ENCODE measurements at places on chromosomes 4 and X.

GRCh38 chr4:105305019-105305836 lies 158.6 kb downstream of the TET2 start:
- no peak for DNase-seq

DNA sequence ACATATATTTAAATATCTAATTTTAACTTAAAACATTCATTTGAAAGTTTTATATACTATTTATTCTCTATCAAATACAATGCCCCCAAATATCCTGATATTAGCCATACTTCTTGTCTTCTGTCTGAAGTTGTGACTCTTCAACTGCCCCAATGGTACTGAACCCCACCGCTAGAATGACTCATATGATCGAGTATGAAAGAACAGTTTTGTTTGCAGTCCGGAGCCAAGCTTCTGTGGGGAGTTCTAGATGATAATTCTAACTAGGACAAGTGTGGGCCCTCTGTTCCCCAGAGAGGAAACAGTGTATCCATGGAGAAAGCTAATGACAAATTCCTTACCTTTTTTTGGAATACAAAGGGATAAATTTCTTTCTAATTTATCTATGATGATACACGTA lies 24.7 kb upstream of the CT47A1 start:
- no peak for DNase-seq

GRCh38 chr4:24352112-24352511 lies 232.2 kb downstream of the DHX15 start:
- DNase-seq = no peak

GRCh38 chr4:77905651-77906263 lies 43.1 kb downstream of the MRPL1 start:
- no peak for DNase-seq

DNA sequence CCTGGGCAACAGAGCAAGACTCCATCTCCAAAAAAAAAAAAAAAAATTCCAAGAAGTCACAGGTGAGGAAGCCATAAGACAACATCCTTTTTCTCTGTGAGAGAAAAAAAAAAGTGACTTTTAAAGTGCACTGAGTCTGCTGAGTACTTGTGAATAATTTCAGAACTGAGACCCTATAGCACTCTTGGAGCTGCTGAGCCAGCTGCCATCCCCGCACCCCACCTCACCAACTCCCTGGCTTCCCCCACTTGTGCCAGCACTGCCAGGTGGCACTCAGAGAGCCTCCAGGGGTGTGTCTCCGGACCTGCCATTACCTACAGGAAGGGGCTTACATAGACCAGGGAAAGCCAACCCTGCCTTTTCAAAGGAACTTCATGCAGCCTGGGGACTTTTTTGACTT lies 39.2 kb upstream of the HS3ST1 start:
- DNase-seq = no peak

DNA sequence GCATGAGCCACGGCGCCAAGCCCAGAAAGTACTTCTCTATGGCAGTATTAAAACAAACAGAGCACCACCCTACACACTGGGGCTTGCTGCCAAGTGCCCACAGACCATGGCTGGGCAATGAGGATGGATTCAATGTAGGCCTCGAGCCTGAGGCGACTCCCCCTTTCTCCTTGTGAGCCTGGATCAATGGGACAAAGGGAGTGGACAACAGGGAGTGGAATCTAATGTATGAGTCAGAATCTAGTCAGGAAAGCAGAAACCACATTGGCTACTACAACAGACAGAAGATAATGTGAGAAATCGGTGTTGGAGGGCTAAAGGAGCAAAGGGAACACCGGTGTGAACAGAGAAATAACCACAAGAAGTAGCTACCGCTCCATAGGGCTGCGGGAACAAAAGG lies 37.7 kb upstream of the OCIAD2 start:
- no peak for DNase-seq

GRCh38 chr4:108742451-108743420 lies 20.1 kb downstream of the ETNPPL start:
- DNase-seq = no peak

DNA sequence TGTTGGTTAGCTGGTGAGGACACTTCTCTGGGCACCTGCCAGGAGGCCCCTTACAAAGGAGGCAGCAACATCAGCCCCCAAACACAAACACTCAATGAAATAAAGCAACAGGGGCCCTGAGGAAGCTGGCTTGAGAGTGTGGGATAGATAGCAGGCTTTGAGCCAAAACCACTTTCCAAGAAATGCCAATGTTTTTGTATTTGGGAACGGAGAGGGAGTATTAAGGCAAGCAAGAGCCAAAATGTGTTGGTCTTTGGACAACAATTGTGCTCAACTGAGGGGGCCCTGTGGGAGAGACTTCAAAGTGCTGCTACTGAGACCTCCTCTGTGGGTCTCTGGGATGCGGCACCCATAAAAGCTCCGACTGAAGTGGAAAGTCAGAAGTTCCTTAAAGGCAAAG lies 41.0 kb downstream of the RAI2 start:
- DNase-seq = no peak

All from NB4 (cell line).